CD4-positive, alpha-beta T cell treated with Interleukin-21 for 1 hour (primary cell): ENCODE measurements at places on chromosomes 7 and 10.

- DNase-seq, result no peak
These were observed 171.8 kb downstream of the SEMA3D start for GRCh38 chr7:85014936-85015660.

DNA sequence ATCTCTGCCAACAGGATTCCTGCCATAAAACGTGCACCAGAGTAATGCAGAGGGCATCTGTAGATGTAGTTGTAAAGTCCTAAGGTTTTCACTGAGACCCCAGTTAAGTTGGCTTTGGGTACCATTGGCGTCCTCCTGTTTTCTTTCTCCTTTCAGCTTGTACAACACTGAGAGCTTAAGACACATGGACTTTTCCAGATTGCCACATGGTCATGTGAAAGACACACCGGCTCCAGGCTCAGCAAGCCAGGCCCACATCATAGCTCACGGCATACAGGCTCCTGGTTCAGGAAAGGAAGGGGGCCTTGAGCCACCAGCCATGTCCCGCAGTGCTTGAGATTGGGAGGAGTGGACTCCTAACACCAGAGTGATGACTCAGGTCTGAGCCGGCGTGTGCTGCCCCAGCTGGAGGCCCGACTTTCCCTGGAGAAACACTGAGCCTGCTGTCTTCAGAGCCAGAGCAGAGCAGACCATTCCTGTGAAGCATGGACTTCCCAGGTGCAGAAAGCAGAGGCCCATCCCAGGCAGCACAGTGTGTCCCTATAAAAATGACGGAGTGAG, 252.7 kb downstream of the PRPF18 start:
- DNase-seq, result no peak

GRCh38 chr10:111023060-111023459, 53.8 kb upstream of the ADRA2A start:
- DNase-seq, result no peak

DNA sequence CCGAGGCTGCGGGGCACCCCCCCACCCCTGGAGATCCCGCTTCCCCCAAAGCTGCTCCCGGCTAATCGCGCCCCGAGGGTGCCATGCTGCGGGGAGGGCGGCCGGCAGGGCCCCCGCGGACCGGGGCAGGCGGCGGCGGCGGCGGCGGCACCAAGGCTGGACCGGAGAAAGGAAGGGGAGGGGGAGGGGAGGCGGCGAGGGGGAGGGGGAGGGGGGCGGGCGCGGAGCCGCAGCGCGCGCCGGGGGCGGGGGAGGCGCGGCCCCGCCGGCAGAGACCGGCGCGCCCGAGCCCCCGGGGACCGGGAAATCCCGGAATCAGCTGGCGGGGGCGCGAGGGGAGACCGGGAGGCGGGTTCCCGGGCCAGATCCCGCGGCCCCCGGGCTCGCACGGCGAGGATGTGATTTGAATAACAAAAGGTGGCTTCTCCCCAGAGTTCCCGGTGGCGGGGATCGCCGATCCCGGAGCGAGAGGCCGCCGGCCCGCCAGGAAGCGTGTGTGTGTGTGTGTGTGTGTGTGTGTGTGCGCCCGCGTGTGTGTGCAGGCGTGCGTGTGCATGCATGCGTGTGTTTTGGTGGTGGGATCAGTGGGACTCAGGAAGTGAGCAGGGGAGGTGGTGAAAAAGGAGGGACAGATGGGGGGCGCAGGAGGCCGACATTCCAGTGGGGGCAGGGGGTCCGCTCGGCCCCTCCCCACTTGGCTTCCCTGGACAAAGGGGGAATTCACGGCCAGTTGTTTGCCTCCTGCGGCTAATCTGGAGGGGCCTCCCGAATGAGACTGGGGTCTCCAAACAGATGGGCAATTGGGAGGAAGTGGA, 99.5 kb downstream of the HIP1 start:
- DNase-seq, result peak; percentile 52

DNA sequence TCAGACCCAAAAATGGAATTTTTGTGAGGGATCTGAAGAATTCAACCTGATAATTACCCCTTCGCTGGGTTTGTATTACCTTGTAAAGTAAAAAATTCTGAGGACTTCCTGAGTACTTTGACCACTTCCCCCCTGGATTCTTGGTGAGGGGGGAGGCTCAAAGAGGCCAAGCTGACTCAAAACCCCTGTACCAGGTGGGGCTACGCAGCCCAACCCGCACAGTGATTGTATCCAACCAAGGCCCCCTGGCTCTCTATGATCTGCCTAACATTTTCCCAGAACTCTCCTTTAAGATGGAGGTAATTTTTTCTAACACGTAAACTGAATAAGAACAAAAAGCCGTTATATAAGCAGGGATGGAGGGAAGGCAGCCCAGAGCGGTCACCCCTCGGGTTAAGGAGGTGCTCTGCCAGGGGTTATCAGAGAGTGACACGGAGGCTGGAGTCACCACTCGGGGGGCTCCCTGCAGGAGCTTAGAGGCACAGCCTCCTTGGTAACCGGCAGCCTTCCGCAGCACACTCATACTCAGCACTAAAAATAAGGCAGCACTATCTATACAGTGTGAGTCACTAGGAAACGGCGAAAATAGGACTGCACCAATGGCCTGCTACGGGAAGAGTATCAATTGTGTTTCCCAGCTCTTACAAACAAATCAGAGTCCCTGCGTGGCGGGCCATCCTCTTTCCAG, 255.4 kb downstream of the ELMO1 start:
- DNase-seq, result no peak

DNA sequence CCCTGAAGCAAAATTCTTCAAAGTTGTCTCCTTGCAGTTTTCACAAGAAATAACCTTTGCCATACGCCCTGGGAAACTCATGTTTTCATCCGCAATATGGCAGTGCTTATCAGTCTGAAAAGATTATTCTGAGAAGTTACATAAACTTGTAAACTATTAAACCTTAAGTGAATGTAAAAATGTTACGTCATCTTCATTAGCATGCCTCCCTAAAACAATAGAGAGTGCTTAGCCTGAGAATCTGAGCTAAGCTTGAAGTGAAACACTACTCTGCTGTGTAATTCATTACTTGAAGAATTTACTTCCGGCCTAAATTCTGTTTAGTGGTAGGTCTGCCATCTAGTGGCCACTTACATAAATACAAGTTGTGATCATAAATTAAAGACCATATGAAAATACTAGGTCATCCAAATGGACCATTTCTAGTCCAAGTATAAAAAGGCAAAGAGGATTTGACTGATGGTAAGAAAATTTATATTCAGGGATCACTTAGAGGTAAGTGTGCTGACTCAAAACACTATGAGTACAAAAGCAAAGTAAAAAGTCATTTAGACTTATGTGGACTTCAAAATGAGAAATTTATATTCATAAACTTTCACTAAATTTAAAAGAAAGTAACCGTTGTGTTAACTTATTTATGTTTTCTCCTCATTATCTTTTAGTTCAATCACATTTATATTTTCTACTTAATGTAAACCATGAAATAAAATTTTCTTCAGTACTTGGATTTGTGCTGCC, 745.1 kb upstream of the LRRTM3 start:
- DNase-seq, result peak; percentile 52

GRCh38 chr7:108046952-108047506, 44.1 kb upstream of the LAMB1 start:
- DNase-seq, result no peak

- DNase-seq, result no peak
These were observed 42.4 kb downstream of the TPST1 start for GRCh38 chr7:66247380-66248078.

- no peak for DNase-seq
These were observed 184.0 kb downstream of the CCDC7 start for GRCh38 chr10:32629910-32630309.

DNA sequence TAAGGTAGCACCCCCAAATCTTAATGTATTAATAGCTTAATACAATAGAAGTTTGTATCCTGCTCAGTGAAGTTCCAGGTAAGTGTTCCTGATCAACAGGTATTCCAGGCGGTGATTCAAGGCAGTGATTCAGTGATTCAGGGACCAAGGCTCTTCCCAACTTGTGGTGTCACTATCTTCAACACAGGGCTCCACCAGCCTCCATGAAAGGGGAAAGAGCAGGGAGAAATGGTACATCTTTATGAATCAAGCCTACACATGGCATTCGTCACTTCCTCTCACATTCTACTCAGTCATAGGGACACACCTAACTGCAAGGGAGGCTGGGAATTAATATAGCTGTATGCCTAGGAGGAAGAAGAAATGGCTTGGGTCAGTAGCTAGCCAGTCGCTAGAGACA, 5.1 kb downstream of the GOLGA7B start:
- DNase-seq, result no peak

DNA sequence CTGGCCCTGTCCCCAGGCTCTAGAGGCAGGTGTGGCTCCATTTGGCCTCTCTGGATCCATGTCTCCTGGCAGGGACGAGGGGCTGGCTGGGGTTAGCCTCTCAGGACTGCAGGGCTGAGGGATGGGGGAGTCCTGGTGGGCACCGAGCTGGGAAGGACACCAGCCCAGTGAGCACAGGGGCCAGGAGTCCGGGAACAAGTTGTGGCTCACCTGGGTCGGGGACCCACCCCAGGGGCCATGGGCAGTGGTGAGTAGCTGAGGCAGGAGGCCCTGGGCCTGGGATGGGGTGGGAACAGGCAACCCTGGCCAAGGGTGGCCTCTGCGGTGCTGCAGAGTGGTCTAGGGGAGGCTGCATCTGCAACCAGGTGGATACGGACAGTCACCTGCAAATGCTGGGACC, 24.1 kb downstream of the ANTXRL start:
- DNase-seq, result no peak

DNA sequence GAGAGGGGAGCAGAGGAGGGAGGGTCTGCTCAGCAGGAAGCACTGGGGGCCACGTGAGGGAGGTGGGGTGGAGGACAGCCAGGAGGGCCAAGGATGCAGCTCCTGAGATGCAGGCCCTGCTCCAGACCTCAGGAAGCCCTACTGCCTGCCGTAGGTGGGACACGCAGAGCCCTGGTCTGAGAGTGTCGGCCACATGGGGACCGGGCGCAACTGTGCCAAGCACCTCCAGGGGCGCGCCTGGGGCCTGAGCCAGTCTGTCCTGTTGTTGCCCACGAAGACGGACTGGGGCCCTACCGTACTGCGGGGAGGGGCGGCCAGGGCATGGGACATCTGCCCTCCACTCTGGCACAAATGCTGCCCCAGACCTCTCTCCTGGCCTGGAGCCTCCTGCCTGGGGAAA, 31.6 kb downstream of the YKT6 start:
- DNase-seq, result no peak

GRCh38 chr7:37782166-37782565, 66.2 kb upstream of the NME8 start:
- no peak for DNase-seq

DNA sequence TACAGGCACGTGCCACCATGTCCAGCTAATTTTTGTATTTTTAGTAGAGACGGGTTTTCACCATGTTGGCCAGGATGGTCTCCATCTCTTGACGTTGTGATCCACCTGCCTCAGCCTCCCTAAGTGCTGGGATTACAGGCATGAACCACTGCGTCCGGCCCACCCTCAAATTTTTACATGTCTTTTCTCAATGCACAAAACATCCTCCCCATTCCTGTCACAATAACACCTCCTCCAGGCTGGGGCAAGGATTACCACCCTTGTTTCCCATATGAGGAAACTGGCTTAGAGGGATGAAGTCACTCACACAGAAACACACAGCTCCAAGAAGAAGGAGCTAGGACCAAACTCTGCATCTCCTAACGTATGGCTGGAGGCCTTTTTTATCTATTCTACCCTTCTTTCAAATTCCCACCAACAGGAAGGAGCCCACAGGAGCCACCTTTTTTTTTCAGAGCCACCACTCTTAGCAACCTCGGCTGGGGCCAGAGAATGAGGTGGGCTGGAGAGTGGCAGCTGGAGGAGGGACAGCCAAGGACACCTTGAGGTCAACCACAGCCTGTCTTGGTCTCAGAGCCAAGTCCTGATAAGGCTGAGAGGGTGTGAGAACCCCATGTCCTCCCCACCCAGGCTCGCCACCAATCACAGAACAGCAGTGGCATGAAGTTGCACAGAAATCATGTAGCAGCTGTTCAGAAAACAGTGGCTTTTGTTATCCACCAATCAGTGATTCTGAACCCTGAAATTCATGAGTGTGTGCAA, 113.1 kb upstream of the PDLIM1 start:
- no peak for DNase-seq

GRCh38 chr10:117221156-117221711, 19.7 kb upstream of the SLC18A2 start:
- no peak for DNase-seq

DNA sequence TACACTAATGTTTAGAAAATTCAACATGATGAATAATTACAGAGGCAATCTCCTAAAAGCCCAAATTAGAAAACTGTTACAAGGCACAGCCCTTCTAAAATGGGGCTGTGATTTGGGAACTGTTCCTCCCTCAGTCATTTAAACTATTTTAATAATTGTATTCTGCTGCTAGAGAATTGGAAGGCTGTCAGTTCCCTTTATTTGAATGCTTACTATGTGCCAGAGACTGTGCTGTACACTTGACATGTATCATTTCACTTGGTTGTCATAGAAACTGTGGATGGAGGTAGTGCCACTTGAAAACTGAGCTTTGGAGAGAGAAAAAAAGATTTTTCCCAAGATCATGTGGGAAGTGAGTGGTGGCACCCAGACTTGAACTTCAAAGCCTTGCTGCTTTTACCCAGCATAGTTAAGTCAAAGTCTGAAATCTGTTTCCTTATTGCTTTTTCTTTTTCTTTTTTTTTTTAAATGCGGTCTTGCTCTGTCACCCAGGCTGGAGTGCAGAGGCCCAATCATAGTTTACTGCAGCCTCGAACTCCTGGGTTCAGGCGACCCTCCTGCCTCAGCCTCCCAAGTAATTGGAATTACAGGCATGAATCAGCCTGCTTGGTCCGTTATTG, 23.6 kb downstream of the UBE2D1 start:
- no peak for DNase-seq

DNA sequence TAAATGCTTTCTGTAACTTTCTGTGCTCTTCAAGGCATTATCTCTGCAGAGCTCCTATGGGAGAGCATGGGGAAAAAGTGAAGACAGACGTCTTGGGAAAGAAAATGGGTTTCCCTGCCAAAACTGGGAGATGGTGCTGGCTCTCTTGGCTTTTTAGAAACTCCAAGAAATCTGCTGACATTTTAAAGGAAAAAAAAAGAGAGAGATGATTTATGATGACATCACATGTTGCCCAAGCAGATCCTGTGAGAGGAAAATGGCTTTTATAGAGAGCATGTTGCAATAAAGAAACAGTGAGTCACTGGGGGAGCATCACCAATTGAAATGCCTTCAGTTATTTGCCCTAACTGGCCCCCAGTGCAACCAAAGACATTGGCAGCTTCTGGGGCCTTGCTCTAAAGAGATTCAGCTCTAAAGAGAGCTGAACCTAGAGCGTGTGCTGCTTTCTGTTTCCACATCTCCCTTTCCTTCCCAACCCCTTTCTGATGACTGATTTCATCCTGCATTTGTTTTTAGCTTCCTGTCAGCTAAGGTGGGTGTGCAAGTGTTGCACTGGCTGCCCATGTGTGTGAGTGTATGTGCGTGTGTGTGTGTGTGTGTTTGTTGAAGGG, 37.7 kb downstream of the LRMDA start:
- no peak for DNase-seq
